ENCODE measurements at places on chromosomes 1 and 21.

- DNase-seq: no peak
Measured at GRCh38 chr1:15975358-15975804, 520 bp downstream of the ZBTB17 start.

DNA sequence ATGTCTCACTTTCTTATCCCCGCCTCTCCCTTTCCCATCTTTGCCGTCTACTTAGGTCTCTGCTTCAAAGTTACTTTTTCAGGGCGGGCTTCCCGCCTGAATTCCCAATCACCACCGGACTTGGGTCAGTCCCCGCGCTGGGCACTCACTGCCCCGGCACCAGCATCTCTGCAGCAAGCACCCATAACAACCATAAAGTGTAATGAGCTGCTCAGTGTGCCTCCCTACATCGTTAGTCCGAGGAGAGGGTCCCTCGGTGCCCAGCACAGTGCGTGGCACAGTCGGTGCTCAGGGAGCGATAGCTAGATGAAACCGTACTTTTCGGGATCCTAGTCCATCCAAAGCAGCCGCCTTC lies 633 bp upstream of the CTPS1 start:
- DNase-seq: no peak

GRCh38 chr1:201109651-201110050 lies 2.6 kb downstream of the CACNA1S start:
- DNase-seq: no peak

DNA sequence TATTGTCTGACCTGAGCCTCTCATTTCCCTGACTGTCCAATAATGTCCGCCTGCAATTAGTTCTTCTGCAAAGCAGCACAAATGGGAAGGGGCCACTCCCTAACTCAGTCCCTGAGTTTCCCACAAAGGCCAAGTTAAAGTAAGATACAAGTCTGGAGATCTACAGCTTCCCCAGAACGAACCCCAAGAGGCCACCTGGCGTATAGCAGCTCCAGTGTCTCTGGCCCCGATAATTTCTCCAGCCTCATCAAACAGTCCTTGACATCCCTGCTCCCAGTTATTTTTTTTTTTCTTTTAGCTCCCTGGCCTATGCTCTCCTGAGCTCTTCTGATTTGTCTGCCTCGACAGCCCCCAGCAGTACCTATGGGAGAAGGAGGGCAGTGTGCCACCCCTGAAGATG lies 8.1 kb upstream of the ACKR1 start:
- no peak for DNase-seq

- DNase-seq: no peak
Measured at GRCh38 chr1:173360487-173361063, 116.6 kb upstream of the PRDX6 start.

- DNase-seq: no peak
Measured at GRCh38 chr1:26490155-26490554, 17.9 kb downstream of the HMGN2 start.

- DNase-seq: no peak
Measured at GRCh38 chr1:108055387-108055786, 90.4 kb upstream of the VAV3 start.

GRCh38 chr1:215476541-215476940 lies 90.6 kb upstream of the KCTD3 start:
- DNase-seq: no peak

DNA sequence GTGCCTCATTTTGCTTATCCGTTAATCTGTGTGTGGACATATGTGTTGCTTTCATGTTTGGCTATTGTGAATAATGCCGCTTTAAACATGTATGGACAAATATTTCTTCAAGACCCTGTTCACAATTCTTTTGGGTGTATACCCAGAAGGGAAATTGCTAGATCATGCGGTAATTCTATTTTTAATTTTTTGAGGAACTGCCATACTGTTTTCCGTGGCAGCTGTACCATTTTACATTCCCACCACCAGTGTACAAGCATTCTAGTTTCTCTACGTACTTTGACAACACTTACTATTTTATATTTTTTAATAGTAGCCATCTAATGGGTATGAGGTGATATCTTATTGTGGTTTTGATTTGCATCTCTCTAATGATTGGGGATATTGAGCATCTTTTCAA lies 7.1 kb upstream of the NID1 start:
- no peak for DNase-seq

- DNase-seq: no peak
Measured at GRCh38 chr1:82819234-82819633, 1018.5 kb downstream of the ADGRL2 start.

- DNase-seq: no peak
Measured at GRCh38 chr21:35988416-35989137, 71.7 kb downstream of the SETD4 start.
